Activated T-helper 1 cell treated with anti-CD3 and anti-CD28 coated beads, Interleukin-2, amount 50 U/mL, for 16 hours (primary cell): ENCODE measurements at places on chromosomes 13 and 19.

- no peak for DNase-seq
Measured at GRCh38 chr13:98405107-98405571, 171.8 kb downstream of the STK24 start.

DNA sequence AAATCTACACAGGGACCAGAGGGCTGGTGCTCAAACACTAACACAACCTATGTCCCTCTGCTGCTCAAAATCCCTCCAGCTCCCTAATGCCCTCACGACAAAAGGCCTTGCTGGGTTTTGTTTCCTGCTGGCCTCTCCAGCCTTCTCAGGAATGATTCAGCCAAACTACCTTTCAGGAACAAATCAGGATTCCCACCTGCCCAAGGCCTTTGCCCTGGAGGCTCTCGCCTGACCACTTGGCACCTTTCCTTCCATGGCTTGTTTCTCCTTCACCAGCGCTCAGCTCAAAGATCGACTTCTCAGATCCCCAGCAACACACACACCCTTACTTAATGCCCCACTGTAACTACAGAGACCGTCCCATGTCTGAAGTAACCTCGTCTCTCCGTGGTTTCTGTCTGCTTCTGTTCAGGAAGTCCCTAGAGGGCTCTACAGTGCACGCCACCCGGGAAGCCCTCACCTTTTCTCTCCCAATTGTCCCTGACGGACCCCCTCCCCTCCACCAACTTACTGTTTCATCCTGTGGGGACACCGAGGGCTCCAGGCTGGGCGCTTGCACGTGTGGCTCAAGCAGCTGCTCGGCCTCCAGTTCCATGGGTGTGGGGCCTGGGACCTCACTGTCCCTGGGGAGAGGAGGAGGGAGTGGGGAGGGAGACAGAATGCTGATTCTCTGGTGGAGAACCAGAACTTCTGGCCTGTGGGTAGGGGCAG is 3.2 kb upstream of the SIX5 start:
- no peak for DNase-seq

DNA sequence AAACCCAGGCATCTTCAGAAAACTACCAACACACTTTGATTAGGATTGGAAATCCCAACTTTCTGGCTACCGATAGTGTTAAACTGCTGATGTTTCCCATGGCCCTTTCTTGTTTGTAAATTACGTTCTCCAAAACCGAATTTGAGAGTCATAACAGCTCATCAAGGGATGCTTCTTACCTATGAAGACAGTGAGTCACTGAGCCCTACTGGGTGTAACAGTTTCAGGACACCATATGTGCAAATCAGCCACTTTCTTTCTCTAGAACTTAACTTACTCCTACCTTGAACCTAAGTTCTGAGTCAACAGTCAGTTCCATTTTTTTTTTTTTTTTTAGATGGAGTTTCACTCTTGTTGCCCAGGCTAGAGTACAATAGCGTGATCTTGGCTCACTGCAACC is 410.1 kb upstream of the TSHZ3 start:
- DNase-seq, result no peak

GRCh38 chr19:2185734-2186070 is 22.0 kb downstream of the DOT1L start:
- DNase-seq, result no peak

GRCh38 chr13:76556627-76557026 is 329.6 kb downstream of the KCTD12 start:
- no peak for DNase-seq
